ENCODE measurements at places on chromosomes 12 and 14.

DNA sequence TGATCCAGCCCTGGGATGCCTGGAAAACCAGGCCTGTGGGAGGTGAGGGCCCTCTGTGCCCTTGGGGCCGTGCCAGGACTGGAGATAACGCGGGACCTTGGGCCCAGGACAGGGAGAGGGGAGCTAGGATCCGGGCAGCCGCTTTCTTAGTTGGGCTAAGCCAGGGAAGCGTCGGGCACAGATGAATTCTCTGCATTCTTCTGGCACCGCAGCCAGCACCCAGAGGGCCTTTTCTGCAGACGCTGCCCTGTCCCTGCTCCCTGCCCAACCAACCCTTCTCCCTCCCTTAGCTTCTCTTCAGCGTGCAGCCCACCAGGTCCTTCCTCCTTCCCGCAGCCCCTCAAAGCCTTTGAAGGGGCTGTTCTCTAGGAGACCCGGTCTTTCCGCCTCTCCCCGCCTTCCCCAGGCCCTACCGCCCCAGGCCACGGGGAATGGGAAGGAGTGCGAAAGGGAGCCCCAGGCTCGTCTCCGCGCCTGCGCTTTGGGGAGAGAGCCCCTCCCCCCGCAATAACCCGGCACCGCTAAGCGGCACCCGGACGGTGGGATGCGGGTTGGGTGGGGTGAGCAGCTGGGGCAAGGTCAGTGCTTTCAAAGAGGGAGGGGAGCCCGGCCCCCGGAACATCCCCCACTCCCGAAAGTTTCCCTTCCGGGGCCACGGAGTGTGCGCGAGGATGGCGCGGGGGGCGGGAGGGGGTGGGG, 663 bp downstream of the NCKAP5L start:
- peak; percentile 55 for DNase-seq

GRCh38 chr12:92075425-92075914, 70.2 kb downstream of the BTG1 start:
- DNase-seq, result no peak

- DNase-seq, result no peak
Observed at GRCh38 chr12:51450806-51451205, 26.2 kb downstream of the SLC4A8 start.

GRCh38 chr12:110421159-110421661, 17.7 kb upstream of the ANAPC7 start:
- no peak for DNase-seq

GRCh38 chr12:47734725-47735480, 9.6 kb upstream of the ENDOU start:
- DNase-seq, result no peak

DNA sequence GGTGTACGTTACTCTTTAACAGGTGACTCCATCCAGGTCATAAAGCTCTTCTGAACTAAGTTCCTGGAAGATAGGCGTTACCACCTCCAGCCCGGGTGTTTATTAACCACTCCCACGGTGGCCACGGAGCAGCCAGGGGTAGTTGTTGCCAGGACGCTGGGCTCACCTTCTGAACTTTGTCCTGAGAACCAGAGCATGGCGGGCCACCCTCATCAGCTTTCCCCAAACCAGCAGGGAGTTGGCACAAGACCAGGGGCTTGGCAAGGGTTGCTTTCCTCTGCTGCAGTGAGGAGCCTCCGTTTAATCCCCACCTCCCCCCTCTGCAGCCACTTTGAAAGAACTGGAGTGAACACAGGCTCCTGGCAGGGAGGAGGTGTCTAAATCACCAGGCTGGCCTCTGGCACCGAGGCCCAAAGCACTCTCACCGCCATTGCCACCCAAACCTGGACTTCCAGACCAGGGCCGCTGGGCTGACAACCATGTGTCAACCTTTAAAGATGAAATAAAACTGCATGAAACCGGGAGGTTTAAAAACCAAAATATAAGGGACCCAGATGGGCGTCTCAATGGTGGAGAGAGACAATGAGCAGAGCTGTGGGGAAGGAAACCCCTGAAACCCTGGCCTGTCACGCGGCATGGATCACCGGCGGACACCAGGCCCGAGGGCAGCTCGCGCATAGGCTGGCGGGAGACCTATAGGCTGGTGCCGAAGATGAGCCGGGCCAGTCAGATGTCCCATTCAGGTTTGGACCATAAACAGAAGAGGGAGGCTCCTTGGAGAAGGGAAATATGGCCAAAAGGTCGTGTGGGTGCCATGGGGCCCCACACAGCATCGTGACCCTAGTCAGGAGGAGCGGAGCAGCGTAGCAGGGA, 30.9 kb upstream of the TDRD9 start:
- no peak for DNase-seq

DNA sequence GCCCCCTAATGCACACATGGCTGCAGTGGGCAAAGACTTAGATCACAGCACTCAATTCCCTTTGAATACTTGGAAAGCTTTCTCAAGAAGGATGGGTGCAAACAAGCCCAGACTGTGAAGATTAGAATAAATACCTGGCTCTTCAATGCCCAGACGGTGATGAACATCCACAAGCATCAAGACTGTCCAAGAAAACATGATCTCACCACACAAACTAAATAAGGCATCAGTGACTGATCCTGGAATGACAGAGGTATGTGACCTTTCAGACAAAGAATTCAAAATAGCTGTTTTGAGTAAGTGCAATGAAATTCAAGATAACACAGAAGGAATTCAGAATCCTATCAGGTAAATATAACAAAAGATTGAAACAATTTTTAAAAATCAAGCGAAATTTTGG, 43.8 kb upstream of the ZDHHC17 start:
- peak; percentile 65 for DNase-seq

GRCh38 chr14:101819251-101819990, 57.9 kb downstream of the PPP2R5C start:
- DNase-seq, result no peak

- DNase-seq, result no peak
Observed at GRCh38 chr12:7158781-7159609, 28.8 kb downstream of the CLSTN3 start.

DNA sequence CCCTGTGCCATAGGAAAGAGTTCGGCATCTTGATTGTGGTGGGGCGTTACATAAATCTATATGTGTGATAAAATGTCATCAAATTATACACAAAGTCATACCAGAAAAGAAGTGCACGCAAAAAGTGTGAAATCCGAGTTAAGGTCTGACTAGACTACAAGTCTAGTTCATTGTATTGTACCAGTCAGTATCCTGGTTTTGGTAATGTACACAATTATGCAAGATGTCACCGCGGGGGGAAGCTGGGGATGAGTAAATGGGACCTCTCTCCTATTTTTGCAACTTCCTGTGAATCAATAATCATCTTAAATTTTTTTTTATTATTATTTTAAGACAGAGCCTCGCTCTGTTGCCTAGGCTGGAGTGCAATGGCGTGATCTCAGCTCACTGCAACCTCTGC, 43.2 kb upstream of the BCL11B start:
- DNase-seq, result no peak

DNA sequence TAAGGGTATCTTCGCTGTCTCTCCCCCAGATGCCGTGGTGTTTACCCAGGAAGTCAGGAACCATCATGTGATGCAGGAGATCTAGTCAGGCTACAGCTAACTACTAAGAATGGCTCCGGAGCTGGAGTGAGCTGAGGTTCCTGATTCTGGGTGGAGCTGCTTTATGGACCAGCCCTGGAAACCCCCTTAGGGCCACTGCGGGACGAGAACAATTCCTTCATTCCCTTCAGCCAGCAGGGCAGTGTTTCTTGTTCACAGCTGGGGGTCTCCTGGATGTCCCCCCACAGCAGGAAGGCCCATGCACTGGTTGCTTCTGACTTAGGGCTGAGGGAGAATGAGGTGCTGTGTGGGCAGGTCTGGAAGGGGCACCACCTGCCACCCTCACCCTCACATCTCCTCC, 199.3 kb downstream of the ADGRD1 start:
- no peak for DNase-seq

DNA sequence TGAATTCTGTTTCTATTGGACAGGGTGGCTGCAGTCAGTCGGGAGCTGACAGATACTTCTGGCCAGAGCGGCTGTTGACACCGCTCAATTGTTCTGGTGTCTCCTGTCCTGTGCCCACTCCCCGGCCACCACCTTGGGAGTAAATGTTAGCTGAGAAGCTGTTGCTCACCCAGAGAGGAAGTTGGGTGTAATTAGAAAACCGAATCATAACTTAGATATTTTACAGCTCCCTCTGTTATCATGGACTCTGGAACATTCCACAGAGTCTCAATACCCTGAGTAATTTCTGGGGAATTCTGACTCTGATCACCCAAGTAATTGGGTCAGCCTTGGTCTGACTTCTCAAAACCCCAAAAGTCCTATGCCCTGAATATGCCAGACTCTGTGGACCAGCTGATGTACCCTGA, 58.3 kb upstream of the RFLNA start:
- peak; percentile 76 for DNase-seq

- no peak for DNase-seq
Observed at GRCh38 chr12:58099476-58099875, 158.1 kb downstream of the ATP23 start.

DNA sequence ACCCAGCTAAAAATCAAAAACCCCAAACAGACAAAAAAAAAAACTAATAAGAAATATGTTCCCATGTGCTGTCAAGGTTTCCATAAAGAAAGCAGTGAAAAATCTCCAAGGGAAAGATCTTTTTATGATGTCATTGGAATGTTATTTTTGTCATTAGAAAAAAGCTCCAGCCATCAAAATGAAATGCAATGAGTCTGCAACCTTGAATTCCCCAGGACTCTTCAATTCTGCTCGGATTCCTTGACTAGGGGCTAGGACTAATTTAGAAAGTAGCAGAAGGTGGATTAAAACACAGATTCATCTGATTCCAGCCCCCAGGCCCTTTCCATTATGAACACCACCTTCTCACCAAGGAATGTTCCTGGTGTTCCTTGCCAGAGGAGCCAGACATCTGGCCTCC, 6.0 kb upstream of the PCNX1 start:
- no peak for DNase-seq

DNA sequence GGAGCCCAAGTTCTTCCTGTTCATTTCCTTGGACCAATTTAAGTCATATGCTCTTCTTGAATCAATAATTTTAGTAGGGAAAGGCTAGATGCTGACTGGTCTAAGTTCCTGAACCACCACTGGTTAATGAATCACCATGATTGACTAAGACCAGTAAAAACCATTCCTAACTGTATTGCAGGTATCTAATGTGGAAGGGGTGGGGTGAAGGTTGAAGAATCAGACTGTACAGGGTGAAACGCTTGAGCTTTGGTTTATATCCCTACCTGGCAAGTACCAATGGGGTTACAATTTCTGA, 100.1 kb downstream of the DYRK2 start:
- DNase-seq, result peak; percentile 68

DNA sequence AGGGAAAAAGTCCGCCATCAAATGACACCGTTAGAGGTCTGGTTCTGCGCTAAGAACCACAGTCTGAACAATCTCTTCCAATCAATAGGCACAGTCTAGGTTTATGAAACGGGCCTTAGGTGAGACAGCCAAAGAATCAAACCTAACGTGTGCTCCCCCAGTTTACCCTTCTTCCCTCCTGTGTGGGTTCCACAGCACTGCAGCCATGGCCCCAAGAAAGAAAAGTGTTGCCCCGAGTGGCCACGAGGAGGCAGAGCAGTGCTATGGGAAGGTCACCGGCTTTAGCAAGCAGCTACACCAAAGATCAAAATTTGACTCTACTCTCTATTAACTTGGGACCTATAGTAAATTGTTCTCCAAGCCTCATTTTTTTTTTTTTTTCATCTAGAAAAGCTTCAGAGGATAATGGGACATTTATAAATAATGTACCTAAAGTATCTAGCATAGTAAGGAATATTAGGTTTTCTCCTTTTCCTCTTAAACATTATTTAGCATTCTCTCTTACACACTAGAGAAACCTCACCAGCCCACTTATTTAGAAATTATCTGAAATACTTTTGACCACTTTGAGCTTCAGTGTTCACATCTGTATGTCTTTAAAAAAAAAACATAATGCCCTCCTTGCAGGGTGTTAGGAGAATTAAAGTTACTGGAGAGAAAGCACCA, 70.2 kb upstream of the GPHB5 start:
- DNase-seq, result peak; percentile 26

Measured in mammary epithelial cell (primary cell).